ENCODE measurements at places on chromosomes 4 and X. TPM values are rescaled to one million over a fixed set of nuclear protein-coding genes. Genes with fewer than 3 reads are reported as not detected.

The OSTC gene
- total RNA-seq: 40.0 TPM

- peak; percentile 54 for ATAC-seq
Observed at GRCh38 chr4:151226004-151226932, 50.7 kb upstream of the PRSS48 start.

DNA sequence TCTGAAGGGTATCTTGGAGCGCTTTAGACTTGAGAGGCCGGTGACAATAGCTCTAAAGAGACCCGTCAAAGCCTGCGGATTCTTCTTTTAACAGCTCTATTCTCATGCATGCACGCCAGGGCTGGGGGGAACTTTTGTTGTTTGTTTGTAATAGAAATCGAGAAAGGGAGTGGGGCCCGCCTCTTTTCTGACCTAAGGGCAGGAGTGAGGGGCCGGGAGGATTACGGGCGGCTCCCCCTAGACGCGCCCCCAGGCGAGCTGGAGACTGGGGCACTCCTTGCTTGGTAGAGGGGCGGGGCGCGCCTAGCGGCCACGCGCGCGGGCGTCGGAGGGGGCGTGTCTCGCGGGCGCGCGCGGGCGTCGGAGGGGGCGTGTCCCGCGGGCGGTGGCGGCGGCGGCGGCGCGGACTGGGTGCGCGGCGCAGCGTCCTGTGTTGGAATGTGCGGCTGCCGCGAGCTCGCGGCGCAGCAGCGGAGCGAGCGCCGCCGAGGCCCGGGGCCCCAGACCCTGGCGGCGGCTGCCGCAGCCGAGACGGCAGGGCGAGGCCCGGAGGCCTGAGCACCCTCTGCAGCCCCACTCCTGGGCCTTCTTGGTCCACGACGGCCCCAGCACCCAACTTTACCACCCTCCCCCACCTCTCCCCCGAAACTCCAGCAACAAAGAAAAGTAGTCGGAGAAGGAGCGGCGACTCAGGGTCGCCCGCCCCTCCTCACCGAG lies at the start of gene REST:
Gene REST (plus strand): TSS at position 412 of the 717 bp plus-strand sequence. CDS start 2,739 bp downstream, outside the sequence.
- ATAC-seq: peak; percentile 88

DNA sequence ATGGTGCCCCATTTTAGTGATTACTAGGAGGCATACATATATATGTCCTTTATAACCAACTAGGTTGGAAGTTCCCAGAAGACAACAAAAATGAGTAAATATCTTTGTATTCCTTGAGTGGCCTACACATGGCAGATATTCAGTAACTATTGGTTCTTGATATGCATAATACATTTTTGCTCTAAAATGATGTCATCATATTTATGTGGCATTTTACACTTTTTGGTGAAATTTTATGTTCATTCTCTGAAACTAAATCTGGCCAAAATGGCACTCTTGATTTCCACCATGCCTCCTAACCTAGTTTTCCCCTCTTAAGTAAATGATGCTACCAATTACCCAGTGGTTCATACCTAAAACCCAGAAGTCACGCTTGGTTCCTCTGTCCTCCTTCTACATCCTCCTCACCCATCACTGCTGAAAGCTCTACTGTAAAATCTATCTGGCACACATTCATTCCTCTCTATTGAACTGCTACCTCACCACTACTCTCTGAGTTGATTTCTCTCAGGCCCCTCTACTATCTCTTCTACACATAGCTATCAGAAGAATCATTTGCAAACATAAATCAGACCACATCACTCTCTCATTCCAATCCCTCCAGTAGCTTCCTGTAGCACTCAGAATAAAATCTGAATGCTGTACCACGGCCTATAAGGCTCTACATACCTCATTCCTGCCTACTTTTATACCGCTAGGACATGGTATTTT lies 13.4 kb downstream of the SLC10A7 start:
- no peak for ATAC-seq

GRCh38 chr4:140004922-140005627 lies 148.9 kb downstream of the MAML3 start:
- no peak for ATAC-seq

The SLC10A6 gene
- 2.4 TPM for total RNA-seq

The TSPAN7 gene
- 6.5 TPM for total RNA-seq

The CSAG3 gene
- not detected for total RNA-seq

The TLR8 gene
- 0.47 TPM for total RNA-seq

- no peak for ATAC-seq
Observed at GRCh38 chr4:53714236-53715140, 123.2 kb upstream of the LNX1 start.

DNA sequence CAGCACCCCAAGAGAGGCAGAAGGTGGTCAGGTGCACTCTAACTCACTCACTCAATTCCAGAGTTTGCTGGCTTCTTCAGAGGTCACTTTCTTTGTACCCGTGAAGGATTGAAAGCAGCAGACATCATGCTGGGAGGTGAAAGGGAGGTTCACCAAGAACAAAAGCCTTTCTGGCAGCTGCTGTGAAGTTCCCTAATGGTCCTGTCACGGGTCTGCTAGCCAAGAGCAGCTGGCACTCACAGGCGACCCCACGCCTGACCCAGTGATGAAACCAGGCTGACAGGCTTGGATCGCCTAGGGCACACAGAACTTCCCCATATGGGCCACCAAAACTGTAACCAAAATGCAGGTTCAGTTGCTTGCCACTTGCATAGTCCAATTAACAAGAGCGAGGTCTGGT lies 11.8 kb downstream of the NUDT11 start:
- ATAC-seq: no peak

DNA sequence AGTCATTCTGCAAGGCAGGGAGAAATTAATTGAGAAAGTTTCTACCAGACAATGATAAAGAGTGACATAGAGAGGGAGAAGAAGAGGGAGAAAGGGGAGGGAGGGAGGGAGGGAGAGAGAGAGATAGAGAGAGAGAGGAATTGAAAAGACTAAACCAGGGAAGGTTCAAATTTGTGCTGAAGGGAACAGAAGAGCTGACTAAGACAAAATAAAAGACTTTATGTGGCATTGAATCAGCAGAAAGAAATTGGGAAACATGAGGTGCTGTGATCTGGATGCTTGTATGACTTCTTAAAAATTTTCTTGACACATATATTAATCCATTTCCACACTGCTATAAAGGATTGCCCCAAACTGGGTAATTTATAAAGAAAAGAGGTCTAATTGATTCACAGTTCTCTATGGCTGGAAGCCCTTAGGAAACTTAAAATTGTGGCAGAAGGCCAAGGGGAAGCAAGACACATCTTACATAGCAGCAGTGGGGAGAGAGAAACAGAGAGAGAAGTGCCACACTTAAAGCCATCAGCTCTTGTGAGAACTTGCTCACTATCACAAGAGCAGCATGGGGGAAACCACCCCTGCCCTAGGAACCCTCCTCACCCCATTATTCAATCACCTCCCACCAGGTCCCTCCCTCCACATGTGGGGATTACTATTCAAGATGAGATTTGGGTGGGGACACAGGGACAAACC lies 13.5 kb upstream of the CXCL6 start:
- ATAC-seq: no peak

GRCh38 chr4:77398256-77398655 lies 207.4 kb upstream of the CXCL13 start:
- ATAC-seq: no peak

The ACSL1 gene
- 61.9 TPM for total RNA-seq

The RASL11B gene
- total RNA-seq: 0.62 TPM

The GRID2 gene
- total RNA-seq: not detected

- ATAC-seq: no peak
Observed at GRCh38 chr4:149404143-149404542, 411.5 kb downstream of the IQCM start.

GRCh38 chr4:53490965-53491622 lies 100.2 kb downstream of the LNX1 start:
- ATAC-seq: peak; percentile 67

The GLOD5 gene
- total RNA-seq: not detected

DNA sequence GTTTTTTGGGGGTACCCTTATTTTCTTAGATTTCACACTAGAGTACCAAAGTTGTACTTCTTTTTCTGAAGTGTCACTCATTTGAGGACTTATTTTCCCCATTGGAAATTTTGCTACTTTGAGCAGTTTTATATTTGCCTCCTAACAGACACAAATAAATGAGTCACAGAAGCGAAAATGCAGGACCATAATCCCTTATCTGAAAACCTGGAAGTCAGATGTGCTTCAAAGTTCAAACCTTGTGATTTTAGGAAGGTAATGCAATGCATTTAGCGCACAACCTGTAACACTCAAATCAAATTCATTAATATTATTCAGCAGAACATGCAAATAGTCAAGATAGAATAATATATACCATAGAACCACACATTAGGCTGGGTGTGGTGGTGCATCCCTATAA lies 6.9 kb downstream of the RELL1 start:
- ATAC-seq: no peak

GRCh38 chr4:177041356-177041755 lies 248.6 kb upstream of the VEGFC start:
- no peak for ATAC-seq

Data from gastroesophageal sphincter (tissue), 4 donors.